ENCODE measurements at places on chromosomes 11 and 22. TPM values are rescaled to one million over a fixed set of nuclear protein-coding genes. Genes with fewer than 3 reads are reported as not detected.

SMIM35 gene
- not detected for total RNA-seq

GSTT2 gene
- not detected for total RNA-seq

ZFTA gene
- total RNA-seq, result 15.1 TPM

A4GALT gene
- total RNA-seq, result 85.5 TPM

KCTD21 gene
- 10.7 TPM for total RNA-seq

All from right cardiac atrium (tissue), 5 donors.